Stimulated activated naive CD8-positive, alpha-beta T cell treated with anti-CD3 and anti-CD28 coated beads, Interleukin-15, amount 100 ng/mL, for 72 hours (primary cell): ENCODE measurements at places on chromosomes 13 and 19.
A peak's percentile ranks its signal among the peaks of the same experiment; 100 is the strongest.

GRCh38 chr19:5914946-5915781 lies 1.1 kb downstream of the CAPS start:
- DNase-seq, result no peak

GRCh38 chr19:56092685-56093631 lies 28.1 kb downstream of the ZNF787 start:
- no peak for DNase-seq

GRCh38 chr19:30395283-30395682 lies 23.1 kb downstream of the ZNF536 start:
- DNase-seq, result no peak

- DNase-seq, result no peak
These were observed 25.1 kb downstream of the SIPA1L3 start for GRCh38 chr19:37931881-37932655.

DNA sequence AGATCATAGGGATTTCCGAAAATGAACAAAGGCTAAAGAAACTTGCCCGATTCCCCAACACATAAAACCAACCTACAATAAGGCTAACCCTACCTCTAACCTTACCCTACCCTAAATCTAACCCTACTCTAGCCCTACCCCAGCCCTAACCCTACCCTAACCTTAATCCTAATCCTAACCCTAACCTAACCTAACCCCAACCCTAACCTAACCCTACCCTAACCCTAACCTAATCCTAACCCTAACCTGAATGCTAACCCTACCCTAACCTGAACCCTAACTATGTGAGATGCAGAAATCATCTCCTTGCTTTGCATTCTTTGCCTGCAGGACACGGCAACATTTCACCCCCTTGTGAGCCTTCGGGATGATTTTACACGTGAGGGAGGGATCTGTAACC lies 67.6 kb upstream of the SOX1 start:
- no peak for DNase-seq

GRCh38 chr13:98405107-98405571 lies 171.8 kb downstream of the STK24 start:
- no peak for DNase-seq

GRCh38 chr19:14515501-14516047 lies 2.6 kb downstream of the DNAJB1 start:
- DNase-seq, result no peak

- no peak for DNase-seq
These were observed 143.5 kb downstream of the DNAJC15 start for GRCh38 chr13:43166644-43167457.

GRCh38 chr13:112668924-112669323 lies 20.9 kb upstream of the ATP11A start:
- DNase-seq, result no peak

GRCh38 chr13:85497652-85498051 lies 301.6 kb downstream of the SLITRK6 start:
- no peak for DNase-seq

DNA sequence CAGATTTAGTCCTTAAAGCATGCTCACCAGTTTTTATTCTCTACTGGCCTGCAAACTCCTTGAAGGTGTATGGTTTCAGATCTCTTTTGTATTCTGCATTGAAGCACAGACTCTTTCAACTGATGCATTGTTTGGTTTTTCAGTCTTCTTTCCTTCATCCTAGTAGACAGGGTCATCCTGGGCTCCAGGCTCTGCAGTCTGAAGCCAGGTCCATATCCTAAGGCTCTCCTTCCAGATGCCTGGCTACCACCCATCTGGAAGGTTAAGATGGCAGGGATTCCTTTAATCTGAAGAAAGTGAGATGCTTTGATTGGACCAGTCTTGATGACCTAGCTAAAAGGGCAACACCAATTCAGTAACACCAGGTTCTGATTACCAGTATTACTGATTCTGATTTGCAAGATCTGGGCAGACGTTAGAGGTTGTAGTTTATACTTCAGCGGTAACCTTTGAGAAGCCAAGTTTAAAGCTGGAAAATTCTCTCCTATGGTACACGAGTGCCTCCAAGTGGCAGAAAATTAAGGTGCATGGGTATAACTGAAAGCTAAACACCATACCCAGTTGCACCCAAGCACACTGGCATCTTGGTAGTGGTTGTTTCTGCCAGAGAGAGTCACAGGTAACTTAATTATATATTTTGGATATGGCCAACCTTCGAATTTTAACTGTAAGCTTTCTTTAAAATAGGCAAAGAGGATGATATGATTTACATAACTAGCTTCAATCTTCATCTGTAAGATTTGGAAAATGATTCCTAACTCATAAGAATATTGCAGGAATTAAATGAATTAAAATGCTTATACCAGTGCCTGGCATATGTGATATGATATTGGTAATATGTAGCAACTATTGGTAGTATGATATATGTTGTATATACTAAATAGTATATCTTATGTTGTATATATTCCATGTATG lies 1651.9 kb upstream of the MIR17HG start:
- no peak for DNase-seq

DNA sequence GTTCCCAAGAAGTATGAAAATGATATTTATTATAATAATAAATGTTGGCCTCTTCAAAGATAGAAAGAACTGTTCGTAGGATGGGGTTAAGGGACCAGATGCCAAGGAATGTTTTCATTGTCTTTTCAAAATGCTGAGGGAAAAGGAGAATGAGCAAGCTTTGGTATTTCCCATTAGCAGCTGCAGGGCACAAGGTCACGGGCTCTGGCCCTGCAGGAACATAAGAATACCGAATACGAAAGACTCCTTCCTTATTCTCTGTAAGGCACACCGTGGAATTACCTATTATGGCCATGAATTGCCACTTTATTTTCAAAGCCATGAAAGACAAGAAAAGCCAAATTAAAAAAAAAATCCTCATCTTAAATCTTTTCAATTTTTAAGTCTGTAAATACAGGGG lies 49.6 kb upstream of the OLFM4 start:
- no peak for DNase-seq

DNA sequence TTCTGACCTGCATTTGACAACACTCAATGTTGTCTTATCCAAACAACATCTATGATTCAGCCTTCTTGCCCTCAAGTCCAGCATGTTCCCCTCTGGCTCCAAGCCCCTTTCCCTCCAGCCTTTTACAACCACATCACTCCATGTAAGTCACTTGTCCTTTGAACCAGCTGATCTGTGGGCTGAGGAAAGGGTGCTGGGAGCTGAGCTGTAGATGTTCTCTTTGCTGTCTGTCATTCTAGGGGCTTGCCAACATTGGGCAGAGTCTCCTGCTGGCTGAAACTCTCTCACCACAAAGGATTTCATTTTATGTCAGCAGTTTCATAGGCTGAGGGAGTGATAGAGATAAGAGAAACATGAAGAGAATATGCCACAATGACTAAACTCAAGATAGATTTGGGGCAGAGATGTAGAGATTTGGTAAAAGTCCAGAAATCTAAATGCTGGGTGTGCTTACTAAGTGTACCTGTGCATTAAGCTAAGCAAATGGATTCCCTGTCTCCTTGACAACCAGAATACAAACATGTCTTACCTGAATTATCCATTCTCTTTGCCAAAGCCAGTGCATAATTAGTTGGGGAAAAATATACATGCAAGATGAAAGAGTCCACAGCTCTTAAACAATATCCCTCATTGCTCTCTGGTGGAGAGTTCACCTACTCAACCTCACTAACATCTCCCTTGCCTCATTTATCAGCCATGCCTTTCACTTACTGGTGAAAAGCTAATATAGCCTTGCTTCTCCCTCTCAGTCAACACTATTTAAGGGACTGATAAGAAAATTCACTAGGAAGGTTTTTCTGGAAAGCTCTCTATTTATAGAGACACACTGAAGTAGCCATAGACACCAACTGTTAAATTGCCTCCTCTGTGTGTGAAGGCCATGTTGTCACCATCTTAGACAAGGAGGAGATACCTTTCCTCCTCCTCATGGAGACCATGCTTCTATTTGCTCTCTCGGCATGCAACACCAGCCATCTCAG lies 175.5 kb upstream of the SERP2 start:
- DNase-seq, result peak; percentile 61

- no peak for DNase-seq
These were observed 43.5 kb downstream of the FREM2 start for GRCh38 chr13:38730332-38730731.

- DNase-seq, result no peak
These were observed 2.7 kb downstream of the DMRTC2 start for GRCh38 chr19:41847351-41848105.

DNA sequence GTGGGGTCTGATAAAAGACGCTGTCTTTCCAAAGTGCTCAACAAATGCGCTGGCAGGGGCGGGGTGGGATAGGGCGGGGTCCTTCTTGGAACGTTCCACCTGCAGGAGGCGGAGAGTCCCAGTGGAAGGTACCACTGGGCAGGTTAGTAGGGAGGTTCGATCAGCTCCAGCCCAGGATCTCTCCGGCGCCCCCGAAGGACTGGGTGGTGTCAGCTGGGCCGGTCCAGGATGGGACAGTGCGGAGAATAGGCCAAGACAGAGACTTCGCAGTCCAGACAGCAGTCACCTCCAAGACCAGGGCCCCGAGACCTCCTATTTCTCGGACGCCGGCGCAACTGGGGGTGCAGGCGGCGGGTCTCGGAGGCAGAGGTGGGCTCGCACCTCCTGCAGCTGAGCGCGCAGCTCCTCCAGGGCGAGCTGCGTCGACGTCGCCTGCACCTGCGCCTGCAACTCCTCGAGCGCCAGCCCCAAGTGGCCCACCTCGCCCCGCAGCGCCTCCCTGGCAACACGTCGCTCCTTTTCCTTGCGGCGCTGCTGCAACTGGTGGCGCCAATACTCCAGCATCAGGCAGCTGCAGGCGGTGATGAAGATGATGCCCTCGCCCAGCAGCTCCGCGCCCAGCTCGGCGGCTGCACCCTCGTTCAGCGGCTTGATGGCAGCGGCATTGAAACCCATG lies 21.6 kb downstream of the VASP start:
- DNase-seq, result no peak

DNA sequence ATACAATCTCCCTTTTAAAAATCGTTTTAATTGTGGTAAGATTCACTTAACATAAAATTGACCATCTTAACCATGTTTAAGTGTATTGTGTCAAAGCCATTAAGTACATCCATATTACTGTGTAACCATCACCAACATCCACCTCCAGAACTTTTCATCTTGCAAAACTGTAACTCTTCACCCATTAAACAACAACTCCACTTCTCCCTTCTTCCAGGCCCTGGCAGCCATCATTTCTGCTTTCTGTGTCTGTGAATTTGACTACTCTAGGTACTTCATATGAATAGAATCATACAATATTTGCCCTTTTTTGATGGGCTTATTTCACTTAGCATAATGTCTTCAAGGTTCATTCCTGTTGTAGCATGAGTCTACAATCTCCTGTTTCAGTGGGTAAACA lies 36.5 kb upstream of the VWA8 start:
- DNase-seq, result no peak

- DNase-seq, result no peak
These were observed 1.4 kb upstream of the TMPRSS9 start for GRCh38 chr19:2358548-2359173.

DNA sequence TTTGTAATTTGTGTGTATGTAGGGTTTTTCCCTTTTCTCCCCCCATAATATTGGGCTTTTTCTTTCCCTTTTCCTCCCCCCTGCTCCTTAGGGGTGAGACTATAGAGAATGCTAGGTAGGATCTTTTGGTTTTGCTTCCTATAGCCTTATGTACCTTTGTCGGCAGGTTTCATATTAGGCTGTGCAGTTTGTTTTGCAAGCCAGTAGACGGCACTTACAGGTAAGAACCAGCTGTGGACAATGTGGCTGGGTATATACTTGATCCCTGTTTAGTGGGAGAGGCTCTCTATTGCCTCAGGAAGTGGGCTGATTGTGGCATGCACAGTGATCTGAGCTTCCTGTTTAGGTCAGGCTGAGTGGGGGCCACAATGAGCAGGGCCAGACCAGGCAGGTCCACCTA lies 359.2 kb upstream of the OBI1 start:
- DNase-seq, result no peak

DNA sequence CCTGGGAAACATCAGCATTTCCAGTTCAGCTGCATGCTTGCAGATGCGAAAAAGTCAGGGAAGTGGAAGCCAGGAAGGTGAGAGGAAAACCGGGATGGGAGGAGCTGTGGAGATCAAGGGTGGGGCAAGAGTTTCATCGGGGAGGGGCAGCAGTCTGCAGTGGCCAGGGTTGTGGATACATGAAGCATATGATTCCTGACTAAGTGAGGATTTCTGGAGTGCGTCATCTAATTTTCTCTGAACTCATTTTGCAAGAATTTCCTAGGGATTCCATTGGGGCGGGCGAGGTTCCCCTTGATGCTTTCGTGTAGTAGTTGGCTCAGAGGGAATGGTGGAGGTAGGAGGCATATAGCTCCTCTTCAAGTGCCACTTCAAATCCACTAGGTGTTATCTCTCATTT lies 344.1 kb upstream of the TMTC4 start:
- no peak for DNase-seq

DNA sequence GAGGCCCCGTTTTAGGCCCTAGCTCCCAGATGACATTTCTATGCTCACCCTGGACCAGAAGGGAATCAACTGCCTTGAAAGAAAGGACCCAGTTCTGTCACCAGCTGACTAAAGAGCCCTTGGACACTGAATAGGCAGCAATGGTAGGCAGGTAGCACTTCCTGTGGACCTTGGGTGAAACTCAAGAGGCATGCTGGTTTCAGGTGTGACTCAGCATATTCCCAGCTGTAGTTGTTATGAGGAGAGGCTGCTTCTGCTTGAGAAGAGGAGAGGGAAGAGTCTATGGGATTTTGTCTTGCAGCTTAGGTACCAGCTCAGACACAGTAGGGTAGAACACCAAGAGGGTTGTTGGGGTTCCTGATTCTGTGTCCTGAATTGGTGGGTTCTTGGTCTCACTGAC lies 37.9 kb upstream of the HTR2A start:
- no peak for DNase-seq

DNA sequence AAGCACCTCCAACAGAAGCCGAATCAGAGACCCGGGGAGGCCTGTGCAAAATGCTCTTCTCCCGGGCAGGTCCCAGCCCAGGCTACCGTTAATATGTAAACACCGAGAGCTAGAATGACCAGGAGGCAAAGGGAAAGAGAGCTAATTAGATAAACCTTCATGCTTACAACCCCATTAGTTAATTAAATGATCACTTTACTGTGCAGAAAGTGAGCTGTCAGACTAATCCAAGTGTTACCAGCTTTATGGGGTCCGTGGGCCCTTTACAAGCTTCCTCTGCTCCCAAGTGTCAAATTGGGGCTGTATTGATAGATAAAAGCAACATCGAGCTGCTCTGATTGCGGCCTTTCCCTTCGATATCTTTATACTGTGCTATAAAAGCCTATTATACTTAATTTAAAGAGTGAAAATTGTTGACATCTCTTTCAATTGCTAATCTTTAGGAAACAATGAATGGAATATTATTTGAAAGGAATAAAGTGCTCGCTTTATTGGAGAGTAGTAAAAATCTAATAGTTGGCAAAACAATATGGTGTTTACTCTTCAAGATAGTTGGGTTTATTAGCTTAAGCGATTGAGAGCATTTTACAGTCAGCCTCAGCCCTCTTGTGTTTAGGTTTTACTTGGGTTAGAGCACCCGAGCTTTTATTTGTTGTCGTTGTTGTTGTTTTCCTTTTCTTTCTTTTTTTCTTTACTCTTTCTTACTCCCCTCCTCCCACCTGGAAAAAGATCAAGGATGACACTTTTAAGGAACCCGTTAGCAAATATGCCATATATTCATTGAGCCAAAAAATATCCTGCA lies 189.3 kb upstream of the GPR12 start:
- no peak for DNase-seq
